ENCODE measurements at places on chromosomes 5 and 9. TPM values are rescaled to one million over a fixed set of nuclear protein-coding genes. Genes with fewer than 3 reads are reported as not detected.

PCDHB9 gene
- 1.3 TPM for total RNA-seq

RNF180 gene
- total RNA-seq = 2.3 TPM

CEL gene
- total RNA-seq = 1.5 TPM

CMBL gene
- 24.1 TPM for total RNA-seq

CHD1 gene
- 41.5 TPM for total RNA-seq

ADAMTS19 gene
- total RNA-seq = 39.6 TPM

NPDC1 gene
- 32.1 TPM for total RNA-seq

SLC45A2 gene
- 0.09 TPM for total RNA-seq

IL3 gene
- total RNA-seq = not detected

GRIN1 gene
- total RNA-seq = not detected

PCDHB13 gene
- total RNA-seq = 1.9 TPM

TLE1 gene
- total RNA-seq = 44.2 TPM

CYSRT1 gene
- 0.18 TPM for total RNA-seq

ORM2 gene
- not detected for total RNA-seq

OTP gene
- not detected for total RNA-seq

SGCD gene
- total RNA-seq = 86.6 TPM

SV2C gene
- under 0.01 TPM for total RNA-seq

PRR16 gene
- 6.0 TPM for total RNA-seq

RNF38 gene
- total RNA-seq = 12.1 TPM

CLPTM1L gene
- 58.4 TPM for total RNA-seq

MARCOL gene
- not detected for total RNA-seq

RALGDS gene
- 50.5 TPM for total RNA-seq

ELOVL7 gene
- 0.13 TPM for total RNA-seq

TAF11L10 gene
- total RNA-seq = not detected

PCDHA1 gene
- 0.04 TPM for total RNA-seq

ANKRD34B gene
- 0.13 TPM for total RNA-seq

LMX1B gene
- 1.0 TPM for total RNA-seq

FCN2 gene
- 0.18 TPM for total RNA-seq

OGN gene
- 454 TPM for total RNA-seq

LHX3 gene
- total RNA-seq = not detected

TXNDC8 gene
- total RNA-seq = not detected

FGD3 gene
- total RNA-seq = 2.8 TPM

FST gene
- total RNA-seq = 32.4 TPM

NEUROG1 gene
- total RNA-seq = not detected

ASTN2 gene
- 3.5 TPM for total RNA-seq

QSOX2 gene
- 4.1 TPM for total RNA-seq

FOXD4 gene
- total RNA-seq = 0.58 TPM

SLC22A4 gene
- 2.7 TPM for total RNA-seq

SPATA31D3 gene
- not detected for total RNA-seq

RABL6 gene
- 37.6 TPM for total RNA-seq

NR2F1-AS1 gene
- total RNA-seq = 3.8 TPM

HRCT1 gene
- 1.2 TPM for total RNA-seq

SEC16A gene
- total RNA-seq = 17.9 TPM

PGM5 gene
- 61.0 TPM for total RNA-seq

PCDHB11 gene
- total RNA-seq = 4.3 TPM

GMCL2 gene
- not detected for total RNA-seq

NTMT1 gene
- 26.9 TPM for total RNA-seq

PCDHGC3 gene
- 52.7 TPM for total RNA-seq

TMEM174 gene
- total RNA-seq = not detected

LRRC19 gene
- total RNA-seq = not detected

HAVCR1 gene
- total RNA-seq = 0.04 TPM

IL7R gene
- total RNA-seq = 0.22 TPM

GBGT1 gene
- 4.6 TPM for total RNA-seq

GPR150 gene
- 0.09 TPM for total RNA-seq

MSX2 gene
- total RNA-seq = 0.35 TPM

COL27A1 gene
- 22.1 TPM for total RNA-seq

CDC14B gene
- total RNA-seq = 16.0 TPM

IL31RA gene
- total RNA-seq = 0.89 TPM

Data from muscle of leg (tissue), 16 donors.